Activated CD8-positive, alpha-beta memory T cell treated with anti-CD3 and anti-CD28 coated beads for 1 hour (primary cell): ENCODE measurements at places on chromosomes 5 and 9.

DNA sequence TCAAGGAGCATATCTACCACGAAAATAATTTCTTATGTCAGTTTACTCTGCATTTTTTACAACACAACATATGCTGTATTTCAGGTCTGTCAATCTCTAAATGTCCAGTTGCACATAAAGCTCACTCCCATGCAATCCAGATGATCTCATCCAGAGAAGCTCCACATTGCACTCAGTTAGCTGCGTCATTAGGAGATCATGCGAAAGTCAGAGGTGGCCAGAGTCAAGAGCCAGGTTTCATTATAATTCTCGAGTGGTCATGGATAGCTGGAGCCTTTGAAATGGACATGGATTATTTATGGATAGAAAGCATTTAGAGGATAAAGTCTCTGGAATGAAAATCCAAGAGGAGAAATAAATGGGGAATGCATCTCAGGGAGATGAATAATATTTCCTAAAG, 232.3 kb downstream of the GAS1 start:
- DNase-seq, result no peak

DNA sequence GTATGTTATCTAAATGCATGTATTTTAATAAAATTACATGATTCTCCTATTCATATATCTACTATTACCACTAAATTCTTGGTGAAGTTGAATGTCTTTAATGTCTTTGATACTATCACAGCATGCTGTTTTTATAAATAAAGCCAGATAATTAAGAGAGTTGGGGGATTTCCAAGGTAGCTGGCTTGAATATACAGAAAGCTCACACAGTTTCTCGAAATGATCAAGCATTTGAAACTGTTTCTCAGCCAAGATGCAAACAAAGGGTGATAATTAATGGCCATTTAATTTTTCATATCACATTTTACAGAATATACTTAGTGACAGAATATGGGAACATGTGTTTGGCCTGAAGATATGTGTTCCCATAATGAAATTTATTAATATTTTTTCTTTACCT, 145.6 kb upstream of the CDH12 start:
- DNase-seq, result no peak

- no peak for DNase-seq
Observed at GRCh38 chr5:21680641-21681040, 1172.5 kb downstream of the CDH12 start.

DNA sequence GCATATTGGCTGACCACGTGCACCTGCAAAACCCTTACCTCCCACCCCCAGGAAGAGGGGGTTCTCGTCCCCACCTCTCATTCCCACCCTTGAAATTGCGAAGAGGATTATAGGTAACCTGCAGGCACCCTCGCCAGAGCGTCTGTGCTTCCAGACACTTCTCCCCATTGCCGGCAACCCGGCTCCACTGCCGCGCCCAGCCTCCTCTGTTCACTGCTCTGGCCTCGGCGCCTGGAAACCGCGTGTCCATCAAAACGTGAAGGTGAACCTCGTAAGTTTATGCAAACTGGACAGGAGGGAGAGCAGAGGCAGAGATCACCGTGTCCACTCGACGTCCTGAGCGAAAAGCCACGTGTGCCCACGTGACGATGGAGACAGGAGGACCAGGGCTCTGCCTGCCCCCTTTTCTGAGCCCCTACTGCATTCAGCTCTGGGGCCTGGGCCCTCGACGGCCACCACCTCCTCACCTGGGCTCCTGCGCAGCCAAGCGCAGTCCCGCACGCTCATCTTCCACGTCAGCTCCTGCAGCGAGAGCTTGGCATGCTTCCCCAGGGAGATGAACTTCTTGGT, 1.9 kb downstream of the TERT start:
- DNase-seq, result no peak

DNA sequence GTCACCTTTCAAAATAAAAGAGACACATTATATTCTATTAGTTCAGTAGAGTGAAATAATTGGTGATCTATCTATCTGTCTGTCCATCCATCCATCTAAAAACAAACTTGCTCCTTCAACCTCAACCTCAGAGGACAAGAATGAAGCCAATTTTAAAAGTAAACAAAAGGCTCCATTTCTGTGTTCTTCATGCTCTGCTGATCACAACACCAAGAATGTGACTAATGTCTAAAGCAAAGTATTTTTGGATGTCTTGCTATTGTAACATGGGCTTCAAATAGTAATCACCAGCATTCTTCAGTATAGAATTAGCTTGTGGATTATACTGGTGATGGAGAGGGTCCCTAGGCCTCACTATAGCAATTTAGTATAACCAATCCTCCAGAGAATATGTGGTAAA, 1304.4 kb downstream of the MAT2B start:
- DNase-seq, result no peak

- DNase-seq, result no peak
Observed at GRCh38 chr5:17989036-17989435, 354.8 kb downstream of the TAF11L14 start.

- DNase-seq, result no peak
Observed at GRCh38 chr9:70125621-70126263, 82.1 kb downstream of the MAMDC2 start.

DNA sequence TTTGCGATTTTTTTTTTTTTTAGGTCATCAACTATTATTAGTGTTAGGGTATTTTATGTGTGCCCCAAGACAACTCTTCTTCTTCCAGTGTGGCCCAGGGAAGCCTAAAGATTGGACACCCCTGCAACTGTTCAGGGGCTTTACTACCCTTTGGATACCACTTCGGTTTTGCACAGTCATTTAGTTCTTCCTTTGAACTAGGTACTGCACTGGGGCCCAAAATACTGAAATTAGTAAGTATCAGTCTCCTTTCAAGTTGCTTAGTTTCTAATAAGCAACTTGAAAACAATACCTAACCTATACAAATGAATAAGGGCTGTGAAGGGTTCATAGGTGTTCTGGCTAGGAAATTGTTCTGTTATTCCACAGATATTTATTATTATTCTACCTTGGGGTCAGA, 45.3 kb downstream of the CWC27 start:
- DNase-seq, result no peak

DNA sequence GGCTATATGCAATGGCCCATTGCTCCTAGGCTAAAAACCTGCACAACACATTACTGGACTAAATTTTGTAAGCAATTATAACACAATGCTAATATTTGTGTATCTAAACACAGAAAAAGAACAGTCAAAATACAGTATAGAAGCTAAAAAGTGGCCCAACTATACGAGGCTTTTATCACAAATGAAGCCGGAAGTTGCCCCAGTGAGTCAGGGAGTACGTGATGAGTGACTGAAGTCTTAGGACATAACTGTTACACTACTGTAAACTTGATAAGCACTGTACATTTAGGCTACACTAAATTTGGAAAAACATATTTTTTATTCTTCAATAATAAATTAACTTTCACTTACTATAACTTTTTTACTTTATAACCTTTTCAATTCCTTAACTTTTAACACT, 105.2 kb upstream of the PRR16 start:
- DNase-seq, result no peak

- DNase-seq, result no peak
Observed at GRCh38 chr5:139681112-139681458, 32.9 kb downstream of the CXXC5 start.

- DNase-seq, result no peak
Observed at GRCh38 chr5:36653044-36653705, 46.8 kb downstream of the SLC1A3 start.

DNA sequence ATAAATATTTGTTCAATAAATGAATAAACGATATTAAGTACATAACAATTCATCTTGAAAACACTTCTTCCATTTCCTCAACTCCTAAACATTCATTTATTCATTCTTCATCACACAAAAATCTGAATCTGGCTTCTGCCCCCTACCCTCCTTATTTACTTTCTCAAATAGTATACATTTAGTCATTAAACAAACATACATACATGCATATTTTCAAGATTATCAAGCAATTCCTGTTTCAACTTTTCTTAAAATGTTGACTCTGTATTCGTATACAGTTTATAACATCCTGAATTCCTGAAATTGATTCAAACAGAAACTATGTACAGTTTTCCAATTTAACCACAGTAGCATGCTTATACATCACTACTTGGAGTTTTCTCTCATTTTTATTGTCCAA, 129.0 kb downstream of the MUSK start:
- DNase-seq, result no peak

GRCh38 chr5:136007271-136007670, 21.5 kb upstream of the TGFBI start:
- no peak for DNase-seq

DNA sequence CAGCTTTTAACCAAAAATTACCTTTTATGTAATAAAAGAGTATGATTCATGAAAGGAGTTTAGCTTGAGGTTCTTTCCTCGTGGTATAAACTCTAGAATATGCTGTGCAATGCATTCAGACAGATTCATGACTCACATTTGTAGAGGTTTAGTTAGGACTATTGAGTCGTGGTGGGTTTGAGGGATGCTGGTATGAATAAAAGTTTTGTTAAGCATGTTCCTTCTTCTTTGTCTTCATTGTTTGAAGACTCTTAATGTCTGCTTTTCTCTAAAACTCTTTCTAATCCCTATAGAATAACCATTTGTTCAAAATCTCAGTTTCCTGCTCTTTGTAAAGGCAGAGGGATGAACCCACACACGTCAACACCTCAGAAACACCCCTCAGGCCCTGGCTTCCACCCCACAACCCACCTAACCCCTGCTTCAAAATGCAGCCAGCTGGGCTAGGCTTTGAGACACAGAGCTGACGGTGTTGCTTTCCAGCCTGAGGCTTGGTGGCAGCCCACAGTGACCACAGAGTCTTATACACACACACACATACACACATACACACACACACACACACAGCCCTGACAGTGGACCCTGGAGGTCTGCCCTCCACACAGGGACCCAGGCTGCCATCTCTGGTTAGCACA, 69.0 kb upstream of the IRX1 start:
- DNase-seq, result no peak

DNA sequence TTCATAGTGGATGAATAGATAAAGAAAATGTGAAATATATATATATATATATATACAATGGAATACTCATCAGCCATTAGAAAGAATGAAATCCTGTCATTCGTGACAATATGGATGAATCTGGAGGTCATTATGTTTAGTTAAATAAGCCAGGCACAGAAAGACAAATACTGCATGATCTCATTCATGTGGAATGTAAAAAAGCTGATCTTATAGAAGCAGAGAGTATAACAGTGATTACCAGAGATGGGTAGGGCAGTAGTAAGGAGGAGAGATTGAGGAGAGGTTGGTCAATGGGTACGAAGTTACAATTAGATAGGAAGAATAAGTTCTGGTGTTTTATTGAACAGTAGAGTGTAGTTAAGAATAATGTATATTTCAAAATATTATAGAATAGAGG, 19.7 kb upstream of the PCDHAC2 start:
- DNase-seq, result no peak

DNA sequence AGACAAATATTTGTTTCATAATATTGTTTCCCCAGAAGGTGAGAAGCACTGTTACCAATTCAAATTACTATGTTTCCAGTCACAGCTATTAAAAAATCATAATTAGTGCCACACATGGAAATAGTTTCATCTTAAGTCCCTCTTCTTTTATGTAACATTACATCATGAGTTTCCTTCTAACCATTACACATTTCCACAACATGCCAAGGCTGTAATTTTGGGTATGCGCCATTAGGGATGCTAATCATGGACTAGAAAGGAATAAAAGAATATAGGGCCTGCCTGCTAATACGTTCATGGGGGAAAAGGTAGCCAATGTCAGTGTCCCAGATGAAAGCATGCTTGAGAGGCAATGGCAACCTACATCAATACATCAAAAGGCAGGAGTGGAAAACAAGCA, 142.5 kb upstream of the LPAR1 start:
- DNase-seq, result no peak

- no peak for DNase-seq
Observed at GRCh38 chr5:179221196-179221876, 123.9 kb downstream of the ADAMTS2 start.

- no peak for DNase-seq
Observed at GRCh38 chr5:149982505-149982904, 17.9 kb downstream of the TIGD6 start.

GRCh38 chr9:84538879-84539278, 130.7 kb upstream of the NTRK2 start:
- no peak for DNase-seq

- no peak for DNase-seq
Observed at GRCh38 chr9:119801311-119801710, 432.1 kb upstream of the BRINP1 start.

GRCh38 chr5:181138258-181138657, 7.3 kb upstream of the OR2V1 start:
- no peak for DNase-seq

DNA sequence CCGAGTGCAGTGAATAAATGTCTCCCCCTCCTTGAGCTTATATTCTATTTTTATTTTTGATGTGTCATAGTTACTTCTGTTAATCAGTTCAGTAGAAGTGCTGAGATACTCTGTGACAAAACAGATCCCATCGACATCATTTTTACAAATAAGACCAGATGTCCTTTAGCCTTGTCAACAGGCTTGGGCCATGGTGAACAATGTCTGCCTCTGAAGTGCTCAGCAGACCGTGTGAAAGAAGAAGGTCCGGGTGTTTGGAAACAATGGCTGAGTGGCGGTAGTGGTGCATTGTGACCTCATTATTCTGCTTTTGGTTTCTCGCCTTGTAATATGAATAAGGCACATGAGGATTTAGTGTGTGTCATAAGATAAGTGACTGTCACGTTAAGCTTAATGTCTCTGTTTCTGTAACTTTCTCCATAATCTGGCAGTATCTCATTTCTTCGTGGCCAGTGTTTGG, 71.2 kb downstream of the SYK start:
- DNase-seq, result no peak

DNA sequence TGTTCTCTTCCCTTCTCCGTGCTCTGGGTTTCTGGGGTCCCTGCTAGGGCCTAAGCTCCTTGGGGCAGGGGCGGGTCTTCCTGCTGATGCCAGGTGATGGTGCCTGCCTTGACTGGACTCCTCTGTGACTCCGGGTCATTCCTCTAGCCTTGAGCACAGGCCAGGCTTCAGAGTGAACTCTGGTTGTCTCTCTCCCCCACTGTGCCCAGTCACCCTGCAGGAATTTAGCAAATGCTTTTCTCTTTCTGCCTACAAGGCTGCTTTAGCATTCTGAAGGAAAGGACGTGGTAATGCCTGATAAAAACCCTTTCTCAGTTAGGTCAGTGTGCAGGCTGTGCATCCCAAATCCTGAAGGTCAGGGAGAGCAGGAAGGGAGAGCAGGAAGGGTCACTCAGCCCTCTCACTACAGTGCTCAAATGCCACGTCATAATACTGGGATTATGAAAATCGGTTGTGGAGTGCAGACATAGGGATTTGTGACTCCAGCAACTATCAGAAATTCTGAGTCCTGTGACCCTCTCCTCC, 2.7 kb downstream of the CXCL14 start:
- DNase-seq, result no peak

- no peak for DNase-seq
Observed at GRCh38 chr5:173699966-173700365, 83.5 kb upstream of the BOD1 start.
